NCI-H1694 (cell line): ENCODE measurements at places on chromosomes 2 and 18.

- peak; percentile 78 for DNase-seq
Observed at GRCh38 chr2:231676243-231676642, 32.1 kb upstream of the PTMA start.

DNA sequence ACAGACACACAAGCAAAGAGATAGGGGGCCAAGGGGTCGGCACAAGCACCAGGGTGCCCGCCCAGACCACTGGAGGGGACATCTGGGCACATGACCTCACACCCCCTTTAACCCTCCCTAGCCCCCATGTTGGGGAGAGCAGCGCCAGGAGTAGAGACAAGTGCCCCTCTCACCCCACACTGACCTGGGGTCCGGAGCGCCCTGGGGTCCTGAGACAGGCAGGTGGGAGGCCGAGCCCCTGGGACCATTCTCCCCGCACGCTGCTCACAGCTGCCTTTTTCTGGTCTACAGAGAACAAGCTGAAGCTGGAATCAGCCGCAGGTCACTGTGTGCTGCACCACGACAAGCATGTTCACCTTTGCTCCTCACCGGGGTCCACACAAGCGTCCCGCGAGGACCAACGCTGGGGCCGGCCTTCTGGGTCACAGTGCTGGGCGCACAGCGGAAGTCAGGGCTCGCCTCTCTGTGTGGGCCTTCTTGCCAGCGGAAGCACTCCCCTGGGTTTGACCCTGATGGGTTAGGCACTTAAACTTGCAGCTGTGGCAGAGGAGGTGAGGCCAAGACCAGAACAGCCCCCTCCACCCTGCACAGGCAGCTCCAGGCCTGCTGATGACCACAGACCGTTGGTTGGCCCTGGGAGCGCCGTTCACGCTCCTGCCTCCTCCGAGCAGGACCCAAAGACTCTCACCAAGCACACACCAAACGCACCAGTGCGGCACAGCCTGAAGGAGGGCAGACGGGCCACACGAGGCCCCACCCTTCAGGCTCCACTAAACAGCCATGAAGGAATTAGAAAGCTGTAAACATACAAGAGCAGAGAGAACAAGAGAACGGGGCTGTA is 275.3 kb downstream of the EIPR1 start:
- DNase-seq, result no peak

DNA sequence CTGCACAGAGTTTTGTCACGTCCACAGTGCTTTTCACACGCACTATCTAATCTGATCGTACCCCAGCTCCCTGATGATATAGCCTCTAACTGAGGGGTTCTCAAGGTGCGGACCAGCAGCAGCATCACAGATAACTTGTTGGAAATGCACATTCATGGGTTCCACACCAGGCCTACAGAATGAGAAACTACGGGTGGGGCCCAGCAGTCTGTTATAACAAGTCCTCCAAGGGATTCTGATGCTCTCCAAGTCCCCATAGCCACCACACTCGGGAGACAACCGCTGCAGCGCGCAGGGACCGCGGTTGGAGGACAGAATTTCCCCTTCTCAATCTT is 745 bp upstream of the BZW1 start:
- DNase-seq, result no peak

- no peak for DNase-seq
Observed at GRCh38 chr18:5311301-5311989, 15.9 kb upstream of the ZBTB14 start.

GRCh38 chr18:59671551-59671950 is 25.7 kb downstream of the CCBE1 start:
- peak; percentile 9 for DNase-seq

GRCh38 chr18:22391407-22392345 is 26.0 kb downstream of the CTAGE1 start:
- no peak for DNase-seq

- no peak for DNase-seq
Observed at GRCh38 chr2:50443868-50444630, 587.9 kb downstream of the NRXN1 start.

DNA sequence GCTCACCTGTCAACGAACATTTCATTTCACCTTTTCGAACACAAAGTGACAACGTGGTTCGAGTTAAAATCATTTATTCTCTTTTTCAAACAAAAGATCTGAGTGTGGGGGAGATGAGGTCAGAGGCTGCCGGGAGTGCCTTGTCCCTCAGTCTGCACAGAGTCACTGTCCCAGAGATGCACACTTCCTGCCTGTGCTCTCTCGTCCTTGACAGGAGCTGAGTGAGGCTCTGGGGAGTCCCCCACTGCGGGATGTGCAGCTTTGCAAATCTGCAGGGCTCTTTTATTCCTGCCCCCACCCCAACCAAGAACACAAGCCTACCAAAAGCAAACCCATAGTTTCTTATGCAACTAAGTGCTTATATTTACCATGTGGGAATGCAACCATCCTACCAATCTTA is 497.8 kb downstream of the EIPR1 start:
- no peak for DNase-seq

GRCh38 chr2:148021886-148022285 is 995 bp downstream of the MBD5 start:
- no peak for DNase-seq
